B cell (primary cell): ENCODE measurements at places on chromosomes 6 and 20.

DNA sequence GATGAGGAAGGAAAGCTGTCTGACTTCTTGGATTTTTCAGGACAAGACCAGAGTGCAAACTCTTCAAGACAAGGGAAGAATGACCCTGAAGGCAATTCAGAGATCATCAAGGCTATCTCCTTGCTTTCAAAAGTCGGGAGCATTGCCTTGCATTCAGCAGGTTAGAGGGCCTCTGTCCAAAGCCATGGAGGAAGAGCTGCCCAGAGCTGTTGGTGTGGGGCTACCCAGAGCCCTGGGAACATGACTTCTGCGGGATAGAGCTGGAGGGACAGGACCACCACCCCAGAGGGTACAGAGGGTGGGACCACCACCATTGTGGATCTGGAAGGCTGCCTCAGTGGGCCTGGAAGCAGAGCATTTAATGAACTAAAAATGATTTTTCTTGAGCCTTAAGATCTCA, 5.2 kb upstream of the SRXN1 start:
- no peak for DNase-seq

DNA sequence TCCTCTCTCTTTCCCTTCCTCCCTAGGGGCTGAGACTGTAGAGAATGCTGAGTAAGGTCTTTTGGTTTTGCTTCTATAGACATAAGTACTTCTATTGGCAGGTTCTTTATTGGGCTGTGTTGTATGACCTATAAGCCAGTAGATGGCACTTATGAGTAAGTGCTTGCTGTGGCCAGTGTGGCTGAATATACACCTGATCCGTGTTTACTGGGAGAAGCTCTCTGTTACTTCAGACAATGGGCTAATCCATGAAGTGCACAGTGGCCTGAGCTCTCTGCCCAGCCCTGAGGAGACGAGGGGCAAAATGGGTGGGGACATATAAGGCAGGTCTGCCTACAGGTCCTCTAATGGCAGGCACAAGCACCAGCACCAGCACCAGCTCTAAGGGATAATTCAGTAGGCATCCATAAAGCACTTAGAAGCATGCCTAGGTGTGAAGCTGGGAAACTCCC, 610.3 kb downstream of the RNF144B start:
- no peak for DNase-seq

GRCh38 chr6:167049275-167049674, 50.1 kb downstream of the CEP43 start:
- no peak for DNase-seq

DNA sequence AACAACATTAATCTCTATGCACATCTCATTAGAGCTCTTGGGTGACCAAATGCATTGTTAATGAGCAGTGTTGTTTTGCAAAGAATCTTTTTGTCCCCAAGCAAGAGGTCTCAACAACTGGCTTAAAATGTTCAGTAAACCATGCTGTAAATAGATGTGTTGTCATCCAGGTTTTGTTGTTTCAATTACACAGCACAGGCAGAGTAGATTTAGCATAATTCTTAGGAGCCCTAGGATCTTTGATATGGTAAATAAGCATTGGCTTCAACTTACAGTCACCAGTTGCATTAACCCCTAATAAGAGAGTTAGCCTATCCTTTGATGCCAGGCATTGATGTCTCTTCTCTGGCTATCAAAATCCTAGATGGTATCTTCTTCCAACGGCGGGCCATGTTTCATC, 23.3 kb downstream of the NUP153 start:
- no peak for DNase-seq

DNA sequence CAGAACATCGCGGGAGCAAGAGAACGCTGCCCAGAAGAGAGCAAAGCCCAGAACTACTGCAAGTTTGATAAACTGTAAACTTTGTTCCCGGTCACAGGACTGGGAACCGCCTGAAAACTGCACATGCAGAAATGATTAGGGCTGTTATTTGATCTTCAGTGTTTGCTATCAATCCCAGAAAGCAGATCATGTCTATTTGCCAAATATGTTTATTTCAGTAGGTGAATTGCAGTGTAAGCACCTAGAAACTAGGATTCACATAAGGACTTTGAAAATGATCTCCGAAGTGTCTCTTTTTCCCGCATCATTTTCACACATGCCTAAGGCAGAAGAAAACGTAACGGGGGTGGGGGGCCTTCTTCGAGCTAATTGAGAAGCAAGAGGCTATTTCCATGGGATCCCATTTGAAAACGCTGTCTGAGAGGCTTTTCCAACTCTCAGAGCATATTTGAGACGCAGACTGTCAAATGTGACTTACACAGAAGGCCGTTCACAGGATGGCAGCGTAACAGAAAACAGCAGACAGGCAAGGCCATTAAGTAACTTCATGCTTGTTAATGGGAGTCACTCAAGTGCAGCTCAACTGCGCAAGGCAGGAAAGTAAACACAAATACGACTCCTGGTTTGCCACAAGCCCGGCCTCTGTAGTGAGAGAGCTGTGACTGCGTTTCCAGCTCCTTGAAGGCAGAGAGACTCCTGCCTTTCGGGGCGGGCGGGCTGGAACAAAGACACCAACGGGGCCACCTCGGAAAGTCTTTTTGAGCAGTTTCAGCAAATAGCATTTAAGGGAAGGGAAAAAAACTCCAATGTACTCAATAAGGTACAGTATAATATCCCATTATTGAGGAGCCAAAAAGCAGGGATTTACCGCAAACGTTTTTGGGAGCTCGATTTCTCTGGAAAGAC, 144.7 kb upstream of the ZNF217 start:
- DNase-seq = peak; percentile 41

GRCh38 chr6:137849181-137849980, 17.7 kb upstream of the TNFAIP3 start:
- no peak for DNase-seq

- no peak for DNase-seq
Measured at GRCh38 chr6:91480402-91480801, 893.5 kb upstream of the MAP3K7 start.

DNA sequence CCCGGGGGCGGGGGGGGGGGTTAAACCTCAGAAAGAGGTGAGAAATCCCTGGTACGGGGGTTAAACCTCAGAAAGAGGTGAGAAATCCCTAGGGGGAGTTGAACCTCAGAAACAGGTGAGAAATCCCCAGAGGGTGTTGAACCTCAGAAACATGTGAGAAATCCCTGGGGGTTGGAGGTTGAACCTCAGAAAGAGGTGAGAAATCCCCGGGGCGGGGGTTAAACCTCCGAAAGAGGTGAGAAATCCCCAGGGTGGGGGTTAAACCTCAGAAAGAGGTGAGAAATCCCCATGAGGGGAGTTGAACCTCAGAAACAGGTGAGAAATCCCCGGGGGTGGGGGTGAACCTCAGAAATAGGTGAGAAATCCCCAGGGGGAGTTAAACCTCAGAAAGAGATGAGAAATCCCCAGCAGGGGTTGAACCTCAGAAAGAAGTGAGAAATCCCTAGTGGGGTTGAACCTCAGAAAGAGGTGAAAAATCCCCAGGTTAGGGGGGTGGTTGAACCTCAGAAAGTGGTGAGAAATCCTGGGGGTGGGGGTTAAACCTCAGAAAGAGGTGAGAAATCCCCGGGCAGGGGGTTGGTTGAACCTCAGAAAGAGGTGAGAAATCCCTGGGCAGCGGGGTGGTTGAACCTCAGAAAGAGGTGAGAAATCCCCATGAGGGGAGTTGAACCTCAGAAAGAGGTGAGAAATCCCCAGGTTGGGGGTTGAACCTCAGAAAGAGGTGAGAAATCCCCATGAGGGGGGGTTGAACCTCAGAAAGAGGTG, 87.4 kb downstream of the PLG start:
- DNase-seq = peak; percentile 49

DNA sequence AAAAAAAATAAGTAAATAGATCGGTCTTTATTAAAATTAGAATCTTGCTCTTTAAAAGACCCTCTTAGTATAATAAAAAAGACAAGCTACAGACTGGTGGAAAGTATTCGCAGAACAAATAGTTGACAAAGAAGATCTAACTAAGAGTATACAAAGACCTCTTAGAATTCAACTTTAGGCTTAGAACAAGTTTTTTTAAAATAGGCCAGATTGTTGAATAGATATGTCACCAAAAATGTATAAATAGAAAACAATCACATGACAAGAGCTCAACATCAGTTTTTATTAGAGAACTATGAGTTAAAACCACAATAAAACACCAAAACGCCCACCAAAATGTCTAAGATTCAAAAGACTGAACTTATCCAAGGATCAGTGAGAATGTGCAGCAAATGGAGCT, 632.7 kb upstream of the PTCHD4 start:
- DNase-seq = no peak

GRCh38 chr6:169619650-169620049, 82.2 kb downstream of the WDR27 start:
- no peak for DNase-seq

- DNase-seq = no peak
Measured at GRCh38 chr6:17020889-17021538, 80.8 kb upstream of the STMND1 start.

DNA sequence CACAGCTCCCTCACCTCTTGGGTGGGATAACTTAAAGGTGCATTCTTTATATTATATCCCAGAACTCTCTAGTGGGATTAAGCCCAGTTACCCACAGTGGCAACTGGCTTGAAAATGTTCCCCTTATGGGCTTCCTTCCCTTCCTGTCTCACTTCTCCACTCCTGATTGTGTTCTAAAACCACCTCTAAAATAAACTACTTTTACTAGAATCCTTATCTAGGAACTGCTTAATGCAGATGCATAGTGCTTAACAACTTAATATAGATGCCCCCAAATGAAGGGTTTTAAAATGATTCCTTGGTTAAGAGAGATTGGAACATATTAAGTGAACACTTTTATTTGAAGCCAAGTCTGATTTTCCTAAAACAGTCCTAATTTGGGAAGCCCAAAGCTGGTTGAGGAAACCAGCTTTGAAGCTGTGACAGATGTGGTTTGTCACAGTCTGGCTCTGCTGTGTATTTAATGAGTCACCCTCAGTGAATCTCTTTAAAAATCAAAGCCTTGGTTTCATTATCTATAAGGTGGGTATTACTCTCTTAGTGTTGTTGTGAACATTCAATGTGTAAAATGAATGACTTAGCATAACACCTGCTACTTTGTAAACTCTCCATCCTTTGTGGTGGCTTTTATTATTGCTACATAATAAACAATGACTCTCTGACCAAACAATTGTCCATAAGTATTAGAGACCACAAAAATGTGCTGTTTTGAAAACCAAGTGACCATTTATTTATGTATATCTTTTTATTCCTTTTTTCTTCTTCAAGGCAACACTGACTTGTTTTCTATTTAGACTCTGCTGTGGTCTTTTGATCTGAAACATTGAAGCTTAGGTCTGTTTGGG, 24.4 kb downstream of the PLCB1 start:
- DNase-seq = no peak

GRCh38 chr6:4964675-4965561, 38.9 kb downstream of the RPP40 start:
- no peak for DNase-seq

DNA sequence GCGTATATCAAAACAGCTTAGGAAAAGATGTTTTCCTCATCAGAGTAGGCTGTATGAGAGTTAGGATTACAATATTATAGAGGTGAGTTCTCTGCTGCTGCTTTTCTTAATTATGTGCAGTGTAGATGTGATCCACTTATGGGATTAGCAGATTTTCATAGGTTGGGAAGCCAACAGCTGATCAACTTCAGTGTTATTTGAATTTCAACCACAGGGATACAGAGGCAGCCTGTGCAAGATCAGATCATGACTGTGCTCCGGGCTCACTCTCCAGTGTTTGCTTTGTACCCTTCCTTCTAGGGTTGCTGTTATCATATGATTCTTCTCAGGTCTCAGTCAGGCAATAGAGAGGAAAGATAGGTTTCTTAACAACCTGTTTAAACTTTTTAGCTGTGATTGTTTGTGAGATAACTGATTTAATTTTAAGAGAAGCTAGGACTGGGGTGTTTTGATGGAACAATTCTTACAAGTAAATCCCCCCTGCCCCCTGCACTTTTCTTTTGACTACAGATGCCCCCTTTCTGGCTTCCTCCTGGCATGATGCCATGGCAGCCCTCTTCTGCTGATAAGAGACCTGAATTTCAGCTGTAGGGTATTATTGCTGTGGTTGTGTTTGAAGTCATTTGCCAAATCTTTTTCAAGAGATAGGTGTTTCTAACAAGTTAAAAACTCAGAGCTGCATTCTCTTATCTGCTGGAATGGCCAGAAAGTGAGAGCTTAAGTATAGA, 8.5 kb downstream of the RNF8 start:
- DNase-seq = no peak

DNA sequence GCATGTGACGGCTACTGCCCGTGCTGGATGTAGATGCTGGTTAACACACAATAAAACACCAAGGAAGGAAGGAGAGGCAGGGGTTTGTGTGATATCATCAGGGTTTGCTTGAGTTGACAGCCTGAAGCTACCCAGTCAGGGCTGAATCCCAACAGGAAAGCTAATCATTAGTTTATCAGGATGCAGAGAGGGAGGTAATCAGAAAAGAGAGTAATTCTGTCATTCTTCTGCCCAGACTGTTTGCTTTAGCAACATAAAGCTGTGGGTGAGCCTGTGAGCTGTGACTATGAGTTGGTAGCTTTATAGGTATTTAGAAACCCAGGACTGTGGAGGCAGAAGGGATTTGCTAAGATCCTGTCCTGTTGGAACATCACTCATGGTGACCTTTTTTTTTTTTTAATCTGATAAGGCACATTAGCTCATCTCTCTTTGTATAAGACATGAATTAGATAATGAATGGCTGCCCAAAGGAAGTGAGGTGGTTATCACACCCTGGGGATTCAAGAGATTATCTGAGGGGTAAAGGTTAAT, 79.3 kb downstream of the CAP2 start:
- DNase-seq = no peak

DNA sequence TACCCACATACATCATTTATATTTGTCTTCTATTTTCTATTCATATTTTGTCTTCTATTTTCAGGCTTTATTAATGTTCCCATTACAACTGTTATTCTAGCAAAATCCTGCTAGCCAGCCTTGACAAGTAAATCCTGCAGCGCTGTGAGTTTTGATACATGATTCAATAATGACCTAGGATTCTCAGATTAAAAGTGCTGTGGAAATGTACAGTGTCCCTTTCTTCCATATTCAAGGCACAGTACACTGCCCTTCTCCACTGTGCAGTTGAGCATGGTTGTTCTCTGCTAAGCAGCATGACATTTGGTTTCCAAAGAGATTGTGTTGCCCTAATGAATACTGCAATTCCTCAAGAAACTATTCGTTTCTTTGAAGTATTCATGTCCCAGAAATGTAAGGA, 5.8 kb upstream of the HEY2 start:
- no peak for DNase-seq

GRCh38 chr6:43296780-43297497, 1.1 kb upstream of the SLC22A7 start:
- no peak for DNase-seq

- DNase-seq = no peak
Measured at GRCh38 chr6:5331845-5332442, 70.6 kb downstream of the FARS2 start.

GRCh38 chr6:122077603-122078002, 321.8 kb upstream of the HSF2 start:
- DNase-seq = no peak
